ENCODE measurements at places on chromosomes 6 and 20.
A peak's percentile ranks its signal among the peaks of the same experiment; 100 is the strongest.

DNA sequence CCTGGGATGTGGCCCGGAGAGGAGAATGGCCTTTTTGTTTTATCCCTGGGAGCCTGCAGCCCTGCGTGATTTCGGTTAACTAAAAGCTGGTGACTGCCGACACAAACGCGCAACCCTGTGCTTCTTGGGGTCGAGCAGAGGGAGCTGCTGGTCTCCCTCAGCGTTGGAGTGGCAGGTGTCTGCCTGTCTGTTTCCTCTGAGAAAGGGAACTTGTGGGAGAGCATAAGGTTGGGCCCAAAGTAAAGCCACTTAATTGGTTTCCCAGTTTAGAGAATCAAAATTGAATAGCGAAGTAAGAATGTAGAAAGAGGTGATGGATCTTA, 500 bp downstream of the LTV1 start:
- DNase-seq, result no peak

- no peak for DNase-seq
Observed at GRCh38 chr6:110357664-110358552, at the start of gene METTL24. METTL24 (minus strand) TSS chr6:110358349; CDS start chr6:110358272, 77 bp downstream.

- DNase-seq, result no peak
Observed at GRCh38 chr6:24763578-24763977, 11.2 kb upstream of the GMNN start.

DNA sequence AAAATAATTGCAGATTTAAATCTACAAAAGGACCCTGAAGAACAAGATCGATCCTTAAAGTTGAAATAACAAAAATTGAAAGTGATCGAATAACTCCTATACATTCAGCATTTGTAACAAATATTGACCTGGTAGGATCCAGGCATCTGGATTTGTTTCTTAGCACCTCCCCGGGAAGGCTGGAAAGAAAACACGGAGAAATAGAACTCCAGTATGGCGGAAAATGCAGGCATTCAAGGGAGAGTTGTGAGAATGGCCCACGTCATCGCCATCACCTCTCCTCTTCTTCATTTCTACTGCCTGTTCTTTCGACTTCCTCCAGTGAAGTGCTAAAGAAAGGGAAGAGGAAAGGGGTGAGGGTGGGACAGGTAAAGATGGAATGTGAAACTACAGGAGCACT, 242.3 kb upstream of the TFAP2D start:
- DNase-seq, result no peak

GRCh38 chr20:19539191-19539590, 218.9 kb upstream of the RIN2 start:
- no peak for DNase-seq

DNA sequence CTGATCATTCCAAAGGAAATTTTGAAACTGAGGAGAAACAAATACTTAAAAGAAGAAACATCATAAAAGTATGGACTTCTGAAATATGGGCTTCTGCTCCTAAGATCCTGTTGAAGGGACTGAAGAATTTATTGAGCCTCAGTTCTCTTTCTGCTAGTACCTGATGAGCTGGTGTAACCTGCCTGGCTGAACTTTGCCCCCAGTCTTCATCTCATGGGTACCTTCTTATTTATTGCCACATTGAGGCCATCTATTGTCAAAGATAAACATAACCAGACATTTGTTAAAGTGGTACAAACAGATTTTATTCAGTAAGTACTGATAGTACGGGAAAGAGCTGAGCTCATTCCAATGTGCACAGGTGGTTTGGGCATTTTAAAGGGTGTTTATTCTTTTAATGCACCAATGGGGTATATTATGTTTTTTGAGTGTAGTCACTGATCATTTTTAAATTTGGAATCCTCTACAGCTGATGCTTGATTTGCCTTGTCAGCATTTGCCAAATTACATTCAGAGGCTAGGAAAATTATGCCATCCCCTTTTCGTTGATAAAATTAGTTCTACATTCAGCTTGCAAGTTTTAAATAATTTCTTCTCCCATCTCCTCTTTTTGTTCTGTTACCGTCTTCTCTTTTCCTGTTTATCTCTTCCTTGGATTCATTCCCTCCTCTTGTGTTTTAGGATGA, 118.2 kb downstream of the PRIM2 start:
- DNase-seq, result no peak

- DNase-seq, result no peak
Observed at GRCh38 chr6:151422981-151423380, 28.9 kb downstream of the RMND1 start.

DNA sequence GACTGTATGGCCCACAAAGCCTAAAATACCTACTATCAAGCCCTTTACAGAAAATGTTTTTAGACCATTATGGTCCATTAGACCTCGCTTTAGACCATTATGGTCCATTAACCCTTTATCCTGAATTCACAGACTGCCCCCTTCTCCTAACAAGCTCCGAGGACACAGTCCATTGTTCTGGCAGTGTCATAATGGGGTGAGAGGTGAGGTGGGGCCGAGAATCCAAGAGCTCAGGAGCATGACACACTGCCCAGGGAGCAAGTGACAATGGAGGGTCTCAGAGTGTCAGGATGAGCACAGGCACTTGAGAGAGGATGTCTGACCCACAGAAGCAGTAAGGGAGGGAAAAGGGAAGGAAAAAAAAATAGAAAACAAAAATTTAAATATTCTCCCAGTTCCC, 212.4 kb upstream of the NT5E start:
- no peak for DNase-seq

- no peak for DNase-seq
Observed at GRCh38 chr6:125116710-125117109, 36.9 kb upstream of the TPD52L1 start.

DNA sequence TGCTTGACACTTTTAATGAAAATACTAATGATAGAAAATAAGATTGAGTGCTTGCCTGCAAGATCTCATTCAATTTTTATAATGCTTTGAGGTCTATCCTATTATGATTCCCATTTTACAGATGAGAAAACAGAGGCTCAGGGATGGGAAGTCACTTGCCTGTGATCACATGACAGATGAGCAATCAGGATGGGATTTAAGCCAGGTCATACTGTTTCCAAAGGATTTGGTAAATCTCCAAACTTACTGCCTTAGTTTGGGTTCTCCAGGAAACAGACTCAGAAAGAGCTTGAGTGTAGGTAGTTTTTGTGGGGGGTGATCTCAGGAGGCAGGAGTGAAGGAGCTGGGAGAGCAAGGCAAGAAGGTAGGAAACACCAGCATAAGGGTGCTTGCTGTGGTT, 456.3 kb downstream of the MAFB start:
- DNase-seq, result no peak

- DNase-seq, result no peak
Observed at GRCh38 chr6:11525468-11526155, 11.9 kb upstream of the TMEM170B start.

DNA sequence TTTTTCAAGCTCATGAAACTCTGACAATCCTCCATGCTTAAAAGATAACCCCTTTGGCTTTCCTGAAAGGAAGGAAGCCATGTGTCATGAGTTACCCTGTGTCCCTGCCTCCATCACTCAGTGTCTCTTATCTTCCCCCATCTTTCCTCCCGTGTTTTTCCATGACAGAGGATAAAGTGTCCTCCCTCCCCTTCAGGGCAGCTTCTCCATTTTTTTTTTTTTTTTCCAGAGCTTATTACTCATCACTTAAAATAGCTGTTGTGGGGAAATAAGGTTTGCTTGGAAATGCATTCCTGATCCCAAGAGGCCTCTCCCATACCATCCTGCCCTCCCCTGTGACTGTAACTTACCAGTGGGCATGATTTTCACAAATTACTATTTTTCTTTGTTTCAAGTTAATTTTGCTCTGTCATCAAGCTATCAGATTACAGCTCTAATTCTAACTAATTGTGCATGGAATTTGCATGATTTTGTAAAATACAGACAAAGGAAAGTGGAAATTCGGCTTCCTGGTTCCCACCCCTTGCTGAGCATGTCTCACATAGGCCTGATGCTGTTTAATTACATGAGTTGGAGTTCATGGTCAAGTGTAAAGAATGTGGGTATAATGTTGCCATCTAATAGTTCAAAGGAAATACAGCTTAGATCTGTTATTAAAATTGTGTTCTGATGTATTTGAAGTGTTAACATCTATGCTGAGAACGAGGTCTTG, 614.5 kb upstream of the FLRT3 start:
- no peak for DNase-seq

- no peak for DNase-seq
Observed at GRCh38 chr6:57174511-57174907, 2.4 kb downstream of the BAG2 start.

- DNase-seq, result no peak
Observed at GRCh38 chr6:102742028-102742427, 1348.5 kb downstream of the GRIK2 start.

GRCh38 chr6:105894556-105894955, 191.6 kb upstream of the PRDM1 start:
- DNase-seq, result no peak

GRCh38 chr20:3673221-3674070, 8.4 kb downstream of the ADAM33 start:
- DNase-seq, result no peak

DNA sequence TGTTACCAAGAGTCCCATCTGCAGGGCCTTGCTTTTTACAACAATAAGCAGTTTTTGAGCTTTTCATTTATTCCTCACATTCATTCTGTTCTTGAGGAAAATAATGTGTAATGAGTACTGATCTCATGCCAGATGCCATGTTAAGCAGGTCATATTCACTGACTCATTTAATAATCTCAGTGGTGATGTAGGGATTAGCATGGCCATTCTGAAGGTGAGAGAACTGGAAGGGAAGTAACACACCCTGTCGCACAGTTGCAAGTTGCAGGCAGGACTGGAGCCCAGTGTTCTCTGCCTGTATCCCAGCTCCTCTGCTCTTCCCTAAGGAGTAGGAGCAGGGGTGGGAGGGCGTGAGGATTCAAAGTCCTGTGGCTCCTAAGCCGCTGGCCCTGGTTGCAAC, 5.6 kb downstream of the PCIF1 start:
- DNase-seq, result no peak

GRCh38 chr6:45640081-45640491, 262.4 kb upstream of the SUPT3H start:
- DNase-seq, result no peak

GRCh38 chr6:20402342-20403069, 827 bp downstream of the E2F3 start:
- peak; percentile 17 for DNase-seq

- no peak for DNase-seq
Observed at GRCh38 chr6:42051268-42051653, 937 bp downstream of the TAF8 start.

DNA sequence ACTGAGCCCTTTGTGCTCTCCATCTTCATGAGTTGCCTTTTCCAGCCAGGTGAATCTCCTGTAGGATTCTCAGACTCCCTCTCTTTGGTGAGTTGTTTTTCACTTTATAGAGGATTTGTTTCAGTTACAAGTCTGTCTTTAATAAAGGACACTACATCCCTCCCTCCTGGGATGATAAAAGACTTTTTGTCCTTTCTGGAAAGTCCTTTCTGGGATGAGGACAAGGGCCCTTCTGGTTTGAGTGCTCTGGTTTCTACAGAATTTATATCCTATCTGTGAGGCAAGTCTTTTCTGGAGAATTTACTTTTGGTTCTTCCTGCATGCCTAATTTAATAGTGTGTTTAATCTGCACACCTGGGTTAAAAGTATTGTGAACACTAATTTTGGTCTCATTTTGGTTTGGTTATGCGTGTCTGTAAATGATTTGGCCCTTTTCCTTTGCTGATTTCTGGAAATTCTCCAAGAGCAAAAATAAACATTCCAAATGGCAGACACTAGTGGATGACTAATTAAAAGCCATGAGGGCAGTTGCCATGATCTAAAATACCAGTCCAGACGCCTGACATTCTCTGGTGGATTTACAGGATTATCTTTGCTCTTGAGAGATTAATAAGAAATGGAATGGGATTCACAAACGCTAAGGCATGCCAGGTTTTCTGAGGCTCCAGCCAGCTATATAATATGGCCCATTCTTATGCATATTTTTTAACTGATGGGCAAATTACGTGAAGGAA, 44.8 kb downstream of the TCP11 start:
- no peak for DNase-seq

GRCh38 chr20:16167423-16168130, 405.7 kb downstream of the KIF16B start:
- DNase-seq, result no peak

GRCh38 chr6:39440039-39440426, 117.5 kb upstream of the KCNK16 start:
- DNase-seq, result no peak

GRCh38 chr6:169935348-169935718, 183.9 kb downstream of the ERMARD start:
- no peak for DNase-seq

GRCh38 chr6:144036064-144036834, 28.2 kb upstream of the PLAGL1 start:
- no peak for DNase-seq

- no peak for DNase-seq
Observed at GRCh38 chr6:408599-409102, 17.1 kb downstream of the IRF4 start.

GRCh38 chr20:43954704-43955061, 40.0 kb downstream of the TOX2 start:
- no peak for DNase-seq

- no peak for DNase-seq
Observed at GRCh38 chr6:161830866-161831616, 557.2 kb upstream of the AGPAT4 start.

GRCh38 chr6:53294095-53294494, 54.7 kb downstream of the ELOVL5 start:
- DNase-seq, result no peak

DNA sequence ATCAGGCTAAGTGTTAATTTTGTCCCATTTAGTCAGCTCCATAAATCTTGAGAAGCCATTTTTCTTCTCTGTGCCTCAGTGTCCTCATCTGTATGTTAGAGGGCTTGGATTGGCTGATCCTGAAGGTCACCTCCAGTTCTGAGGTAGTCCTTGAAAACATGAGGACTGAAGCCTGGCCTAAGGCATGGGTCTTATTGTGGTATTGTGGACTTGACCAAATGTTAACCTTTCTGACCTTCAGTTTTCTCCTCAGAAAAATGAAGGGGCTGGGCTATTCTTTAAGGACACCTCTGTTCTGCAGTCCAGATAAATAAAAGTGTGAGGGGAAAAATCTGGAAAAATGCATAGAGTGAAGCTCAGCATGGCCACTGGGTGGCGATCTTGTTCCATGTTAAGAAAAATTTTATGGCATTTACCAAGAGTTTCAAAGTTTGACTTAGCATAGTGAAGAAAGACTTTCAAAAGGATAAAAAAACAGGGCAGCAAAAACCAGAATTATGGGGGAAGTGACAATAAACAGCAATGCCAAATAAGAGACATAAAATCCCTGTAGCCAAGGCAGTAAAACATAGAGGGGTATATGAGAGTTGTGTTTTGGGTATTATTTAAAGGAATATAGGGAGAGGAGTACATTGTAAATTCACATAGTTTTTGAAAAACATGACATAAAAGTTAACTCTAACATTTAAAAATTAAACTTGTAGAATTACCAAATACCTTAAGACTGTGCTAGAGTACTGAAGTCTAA, 13.2 kb upstream of the TFB1M start:
- peak; percentile 39 for DNase-seq

GRCh38 chr6:70797625-70798024, 129.9 kb downstream of the SMAP1 start:
- no peak for DNase-seq
